ENCODE measurements at places on chromosomes 4 and X. TPM values are rescaled to one million over a fixed set of nuclear protein-coding genes. Genes with fewer than 3 reads are reported as not detected.

DNA sequence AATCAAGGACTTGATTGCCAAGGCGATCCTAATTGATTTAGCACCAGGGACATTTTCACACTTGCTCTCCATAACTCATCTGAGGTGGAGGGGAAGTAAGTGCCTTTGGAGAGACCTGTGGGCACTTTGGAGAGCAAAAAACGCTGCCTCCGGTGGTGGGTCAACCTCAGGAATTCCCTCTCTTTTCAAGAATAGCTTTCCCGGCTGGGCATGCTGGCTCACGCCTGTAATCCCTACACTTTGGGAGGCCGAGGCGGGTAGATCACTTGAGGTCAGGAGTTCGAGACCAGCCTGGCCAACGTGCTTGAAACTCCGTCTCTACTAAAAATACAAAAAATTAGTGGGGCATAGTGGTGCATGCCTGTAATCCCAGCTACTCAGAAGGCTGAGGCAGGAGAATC is 49.2 kb downstream of the PRPS1 start:
- H3K27me3 ChIP-seq = no peaks in the 10 kb centered on the region
- no peaks in the 10 kb centered on the region for H3K36me3 ChIP-seq
- peaks cover 9% of the 10 kb centered on the region for H3K4me1 ChIP-seq
- peak overlapping the region; percentile 98 for H3K27ac ChIP-seq
- peak; percentile 23 for DNase-seq

- H3K27ac ChIP-seq = no peak overlapping the region
- no peaks in the 10 kb centered on the region for H3K4me1 ChIP-seq
- DNase-seq = peak; percentile 1
- H3K27me3 ChIP-seq = peaks cover 3% of the 10 kb centered on the region
- H3K4me3 ChIP-seq = no peak overlapping the region
These were observed 341.6 kb upstream of the MAOA start for GRCh38 chrX:43314525-43314924.

Gene SH2D1A
- 0.46 TPM for total RNA-seq

- H3K36me3 ChIP-seq = peaks cover 17% of the 10 kb centered on the region
- H3K27ac ChIP-seq = no peak overlapping the region
- H3K27me3 ChIP-seq = no peaks in the 10 kb centered on the region
- H3K4me3 ChIP-seq = no peak overlapping the region
- no peak for DNase-seq
- H3K4me1 ChIP-seq = no peaks in the 10 kb centered on the region
These were observed 122.7 kb upstream of the CBR4 start for GRCh38 chr4:169132561-169133305.

DNA sequence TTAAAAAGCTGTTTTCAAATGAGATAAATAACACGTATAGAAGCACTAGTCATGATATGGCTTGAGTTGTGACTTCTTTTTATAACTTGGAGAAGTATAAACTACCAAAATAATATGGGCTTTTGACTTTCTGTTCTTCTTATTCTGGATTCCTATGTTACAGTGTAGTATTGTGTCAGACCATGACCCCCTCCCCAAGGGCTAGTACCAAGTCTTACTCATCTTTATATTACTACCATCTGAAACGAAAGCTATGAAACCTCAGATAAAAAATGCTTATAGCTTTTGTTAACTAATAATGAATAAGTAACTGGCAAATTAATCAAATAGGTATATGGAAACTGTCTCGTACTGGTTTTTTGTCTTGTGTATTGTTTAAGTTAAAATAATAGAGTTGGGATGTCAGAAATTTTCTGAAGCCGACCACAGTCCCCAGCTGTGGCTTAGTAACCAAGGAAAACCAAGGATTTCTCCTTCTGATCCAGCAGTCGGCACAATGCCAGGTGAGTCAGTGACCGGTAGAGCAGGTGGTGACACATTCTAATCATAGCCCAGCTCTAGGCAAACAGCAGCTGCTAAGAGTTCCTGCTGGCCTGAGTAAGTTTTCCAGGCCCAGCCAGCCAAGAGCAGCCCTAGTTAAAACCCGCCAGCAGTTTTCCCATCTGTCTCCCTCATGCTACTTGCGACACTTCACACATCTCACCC is 163.3 kb upstream of the PRDX4 start:
- H3K27me3 ChIP-seq = peaks cover 3% of the 10 kb centered on the region
- no peaks in the 10 kb centered on the region for H3K36me3 ChIP-seq
- no peaks in the 10 kb centered on the region for H3K4me1 ChIP-seq

Gene ITIH6
- total RNA-seq = not detected

- no peaks in the 10 kb centered on the region for H3K27me3 ChIP-seq
- H3K4me1 ChIP-seq = peaks cover 3% of the 10 kb centered on the region
These were observed 8.3 kb downstream of the MPP1 start for GRCh38 chrX:154797006-154797405.

GRCh38 chr4:66921433-66921832 is 623.9 kb downstream of the CENPC start:
- H3K36me3 ChIP-seq = no peaks in the 10 kb centered on the region
- no peak for DNase-seq
- no peak overlapping the region for H3K4me3 ChIP-seq
- H3K27ac ChIP-seq = no peak overlapping the region

DNA sequence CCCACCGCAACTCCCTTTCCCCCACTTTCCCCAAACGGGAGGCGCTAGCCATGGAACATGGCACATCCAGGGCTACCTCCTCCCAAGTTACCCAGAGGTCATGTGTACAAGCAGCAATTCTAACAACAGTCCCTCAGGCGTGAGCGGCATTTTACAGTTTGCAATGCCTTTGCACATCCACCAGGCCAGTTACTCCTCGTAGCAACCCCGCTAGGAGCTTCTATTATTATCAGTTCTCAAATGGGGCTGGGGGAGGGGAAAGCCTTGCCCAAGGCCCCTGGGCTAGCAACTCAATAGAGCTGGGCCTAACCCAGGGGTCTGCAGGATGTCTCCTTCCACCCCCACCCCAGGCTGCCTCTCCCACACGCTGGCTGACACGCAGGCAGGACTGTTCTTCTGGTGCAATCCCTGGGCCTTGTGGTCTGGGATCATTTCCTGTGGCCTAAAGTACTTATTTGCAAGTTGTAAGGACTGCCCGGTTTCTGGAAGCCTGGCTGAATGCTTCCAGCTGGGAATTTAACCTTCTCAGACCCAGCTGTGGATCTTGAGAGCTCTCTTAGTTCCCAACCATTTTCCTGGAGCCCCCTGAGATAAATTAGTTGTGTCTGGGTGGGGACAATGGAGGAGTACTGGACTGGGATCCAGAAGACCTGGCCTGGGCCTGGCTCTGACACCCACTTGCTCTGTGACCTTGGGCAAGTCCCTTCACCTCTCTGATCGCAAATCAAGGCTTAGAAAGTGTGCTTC is 27.7 kb downstream of the PJA1 start:
- DNase-seq = peak; percentile 75
- H3K27ac ChIP-seq = no peak overlapping the region
- H3K36me3 ChIP-seq = no peaks in the 10 kb centered on the region
- peaks cover 5% of the 10 kb centered on the region for H3K27me3 ChIP-seq

DNA sequence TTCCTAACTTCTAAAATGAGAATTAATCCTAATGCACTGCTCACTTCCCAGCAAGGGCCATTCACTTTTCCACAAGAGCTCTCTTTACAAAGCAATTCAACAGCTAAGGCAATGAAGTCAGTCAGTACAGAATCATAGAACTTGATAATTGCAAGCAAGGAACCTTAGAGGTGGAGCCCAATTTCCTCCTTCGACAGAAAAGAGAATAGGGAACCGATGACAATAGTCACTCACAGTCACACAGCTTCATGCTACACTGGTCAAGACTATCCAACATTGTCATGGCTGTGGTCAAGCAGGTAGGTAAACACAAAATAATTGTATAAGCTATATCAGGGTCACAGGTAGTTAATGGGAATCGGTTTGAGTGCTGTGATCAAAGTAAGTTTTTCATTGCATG is 90.0 kb downstream of the ELOVL6 start:
- no peaks in the 10 kb centered on the region for H3K27me3 ChIP-seq
- no peaks in the 10 kb centered on the region for H3K4me1 ChIP-seq
- no peak overlapping the region for H3K4me3 ChIP-seq
- H3K27ac ChIP-seq = no peak overlapping the region
- no peak for DNase-seq

DNA sequence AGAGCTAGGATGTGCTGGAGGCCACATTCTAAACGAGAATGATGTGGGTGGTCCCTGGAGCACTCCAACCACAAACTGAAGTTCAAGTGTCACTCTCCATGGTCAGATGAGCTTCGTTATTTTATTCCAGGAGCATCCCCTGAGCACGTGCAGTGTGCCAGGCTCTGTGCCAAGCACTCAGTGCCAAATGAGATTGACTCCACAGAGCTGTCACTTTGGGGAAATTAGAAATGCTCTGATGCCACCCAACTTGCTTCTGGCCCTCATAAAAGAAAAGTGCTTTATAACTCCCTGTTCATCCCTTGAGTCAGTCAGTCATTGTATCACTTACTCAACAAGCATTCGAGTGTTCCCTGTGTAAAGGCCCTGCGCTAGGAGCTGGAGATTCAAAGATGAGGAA is 91.2 kb downstream of the RTL5 start:
- no peak overlapping the region for H3K4me3 ChIP-seq
- H3K36me3 ChIP-seq = no peaks in the 10 kb centered on the region
- no peaks in the 10 kb centered on the region for H3K27me3 ChIP-seq
- H3K27ac ChIP-seq = no peak overlapping the region

DNA sequence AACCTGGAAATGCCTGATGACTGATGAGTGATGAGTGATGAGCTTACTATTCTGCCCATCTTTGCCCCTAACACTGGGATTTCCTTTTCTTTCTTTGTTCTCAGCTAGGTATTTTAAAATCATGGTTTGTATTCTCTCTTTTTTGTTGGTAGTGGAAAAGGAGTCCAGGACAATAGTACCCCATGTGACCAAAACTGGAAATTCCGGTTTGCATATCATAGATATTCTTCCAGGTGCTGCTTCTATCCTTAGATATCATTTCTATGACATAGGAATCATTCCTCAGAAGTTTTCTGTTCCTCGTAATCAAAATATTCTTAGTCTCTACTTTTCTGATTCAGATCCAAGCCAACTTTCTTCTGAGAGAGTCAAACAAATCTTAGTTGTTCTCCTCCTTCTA is 320.5 kb upstream of the TET2 start:
- DNase-seq = no peak
- H3K27me3 ChIP-seq = no peaks in the 10 kb centered on the region
- no peaks in the 10 kb centered on the region for H3K36me3 ChIP-seq

DNA sequence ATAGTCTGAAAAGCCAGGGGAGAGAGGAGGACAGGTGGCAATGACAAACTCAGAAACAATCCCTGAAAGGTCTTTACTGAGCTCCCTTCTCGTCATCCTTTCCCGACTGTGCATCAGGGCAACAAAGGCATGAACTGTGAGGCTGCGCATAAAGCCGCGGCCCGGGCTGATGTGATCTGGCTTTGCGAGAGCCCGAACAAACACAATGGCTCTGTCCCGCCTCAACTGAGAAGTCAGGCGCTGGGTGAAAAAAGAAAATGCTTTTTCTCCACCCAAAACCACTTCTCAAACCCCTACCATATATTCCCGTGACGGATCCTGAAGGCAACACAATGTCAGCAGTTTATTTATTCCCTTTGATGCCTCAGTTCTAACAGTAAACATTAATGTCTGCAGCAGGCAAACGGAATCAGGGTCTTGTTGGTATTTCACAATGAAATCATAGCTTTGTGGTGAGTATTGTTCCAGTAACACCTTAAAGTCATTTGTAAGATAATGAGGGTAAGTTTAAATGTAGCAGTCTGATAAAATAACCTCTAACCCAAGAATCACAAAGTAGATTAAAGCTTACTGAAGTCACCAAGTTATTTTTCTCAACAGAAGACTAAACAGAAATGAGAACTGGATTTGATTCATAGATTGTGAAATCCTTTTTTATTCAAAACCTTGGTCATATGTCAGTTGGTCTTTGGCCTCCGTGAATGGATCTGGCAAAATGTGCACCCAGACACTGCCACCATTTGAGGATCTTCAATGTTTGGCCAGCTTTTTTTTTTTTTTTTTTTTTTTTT is 67.4 kb downstream of the APBB2 start:
- H3K4me1 ChIP-seq = peaks cover under 1% of the 10 kb centered on the region
- H3K27ac ChIP-seq = peak overlapping the region; percentile 32
- H3K36me3 ChIP-seq = no peaks in the 10 kb centered on the region
- H3K27me3 ChIP-seq = no peaks in the 10 kb centered on the region
- DNase-seq = peak; percentile 42

DNA sequence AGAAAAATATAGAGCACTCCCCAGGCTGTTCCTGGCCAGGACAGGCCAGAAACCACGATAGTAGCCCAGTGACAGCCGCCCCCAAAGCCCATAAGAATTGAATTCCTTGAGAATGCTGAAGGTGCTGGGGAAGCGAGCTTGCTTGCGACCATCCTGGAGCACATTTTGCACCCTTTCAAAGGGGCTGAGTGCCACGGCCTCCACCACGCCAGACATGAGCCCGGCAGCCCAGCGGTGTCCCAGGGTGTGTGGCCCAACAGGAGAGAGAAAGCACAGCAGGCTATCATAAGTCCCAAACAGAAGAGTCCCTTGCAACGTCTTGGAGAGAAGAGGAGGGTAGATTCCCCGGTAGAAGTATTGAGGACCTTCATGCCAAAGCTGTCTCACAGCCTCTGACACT is 7.6 kb upstream of the ZCCHC18 start:
- H3K4me3 ChIP-seq = no peak overlapping the region
- no peaks in the 10 kb centered on the region for H3K4me1 ChIP-seq
- no peak for DNase-seq
- H3K27me3 ChIP-seq = peaks cover 16% of the 10 kb centered on the region
- H3K36me3 ChIP-seq = no peaks in the 10 kb centered on the region
- H3K27ac ChIP-seq = no peak overlapping the region

GRCh38 chrX:141960578-141960977 is 56.9 kb downstream of the MAGEC1 start:
- H3K27ac ChIP-seq = no peak overlapping the region
- no peaks in the 10 kb centered on the region for H3K4me1 ChIP-seq
- H3K4me3 ChIP-seq = no peak overlapping the region
- no peak for DNase-seq
- H3K36me3 ChIP-seq = no peaks in the 10 kb centered on the region
- no peaks in the 10 kb centered on the region for H3K27me3 ChIP-seq

DNA sequence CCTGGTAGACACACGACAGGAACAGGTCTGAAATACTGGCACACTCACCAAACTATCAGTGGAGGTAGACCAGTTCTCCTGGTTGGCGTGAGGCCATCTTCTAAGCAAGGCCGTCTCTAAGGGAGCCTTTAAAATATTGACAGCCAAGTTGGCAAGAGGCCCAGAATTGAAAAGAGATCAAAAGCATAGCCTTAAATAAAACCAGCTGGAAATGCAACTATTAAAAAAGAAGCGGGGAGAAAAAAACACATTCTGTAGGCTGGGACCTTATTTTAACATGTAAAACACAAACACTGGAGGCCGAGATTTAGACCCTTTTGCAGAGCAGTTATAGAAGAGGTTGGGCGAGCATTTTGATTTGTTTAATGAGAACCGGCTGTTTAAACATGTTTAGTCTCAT is 233.0 kb upstream of the CLNK start:
- DNase-seq = peak; percentile 91
- H3K36me3 ChIP-seq = no peaks in the 10 kb centered on the region
- no peaks in the 10 kb centered on the region for H3K27me3 ChIP-seq
- H3K27ac ChIP-seq = no peak overlapping the region
- peaks cover 17% of the 10 kb centered on the region for H3K4me1 ChIP-seq
- no peak overlapping the region for H3K4me3 ChIP-seq

Gene HS3ST1
- 12.7 TPM for total RNA-seq
